ENCODE measurements at places on chromosomes 11 and 22.

GRCh38 chr22:20117633-20118299, 740 bp upstream of the TRMT2A start:
- peak; percentile 59 for DNase-seq

DNA sequence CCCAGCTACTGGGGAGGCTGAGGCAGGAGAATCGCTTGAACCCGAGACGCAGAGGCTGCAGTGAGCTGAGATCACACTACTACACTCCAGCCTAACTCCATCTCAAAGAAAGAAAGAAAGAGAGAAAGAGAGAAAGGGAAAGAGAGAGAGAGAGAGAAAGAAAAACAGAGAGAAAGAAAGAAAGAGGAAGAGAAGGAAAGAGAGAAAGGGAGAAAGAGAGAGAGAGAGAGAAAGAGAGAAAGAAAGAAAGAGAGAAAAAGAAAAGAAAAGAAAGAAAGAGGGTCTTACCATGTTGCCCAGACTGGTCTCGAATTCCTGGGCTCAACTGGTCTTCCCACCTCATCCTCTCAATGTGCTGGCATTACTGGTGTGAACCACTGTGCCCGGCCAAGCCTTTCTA, 22.3 kb downstream of the FBLN1 start:
- DNase-seq = no peak

- no peak for DNase-seq
Measured at GRCh38 chr22:38174626-38175025, 7.0 kb downstream of the PLA2G6 start.

DNA sequence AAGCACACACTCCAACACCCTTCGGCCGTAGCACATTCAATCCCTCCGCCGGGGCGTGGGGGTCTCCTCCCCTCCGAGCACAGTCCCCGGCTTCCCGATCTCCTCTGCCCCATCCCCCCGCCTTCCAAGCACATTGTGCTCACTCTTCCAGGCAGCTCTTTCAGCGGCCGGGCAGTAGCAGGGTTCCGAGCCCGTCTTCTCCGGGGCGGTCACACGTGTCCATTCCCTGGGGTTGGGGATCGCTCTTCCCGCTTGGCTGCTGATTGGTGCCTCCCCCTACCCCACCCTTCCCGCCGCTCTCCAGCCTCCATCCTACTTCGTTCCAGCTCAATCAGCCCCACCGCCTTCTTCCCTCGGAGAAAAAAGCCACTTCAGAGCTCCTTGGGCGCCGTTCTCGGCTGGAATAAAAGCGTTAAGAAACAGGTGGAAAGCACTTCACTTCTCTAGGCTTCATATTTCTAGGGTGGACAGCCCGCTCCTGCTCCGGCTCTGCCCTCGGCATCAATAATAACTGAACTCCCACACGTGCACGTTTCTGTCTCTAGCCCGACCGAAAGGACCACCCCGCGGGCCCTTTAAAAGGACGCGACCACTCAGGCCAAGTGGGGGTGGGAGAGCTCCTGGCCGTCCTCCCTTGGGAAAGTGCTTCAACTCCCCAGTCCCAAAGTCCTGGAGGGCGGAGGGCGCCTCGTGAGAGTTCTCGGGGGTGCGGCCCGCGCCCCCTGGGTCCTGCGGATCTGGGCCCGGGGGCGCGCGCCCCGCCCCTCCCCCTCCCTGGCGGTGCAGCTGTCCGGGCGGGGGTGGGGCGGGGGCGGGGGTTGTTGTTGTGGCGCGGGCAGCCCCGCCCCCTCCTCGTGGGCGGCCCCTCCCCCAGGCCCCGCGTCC, 464 bp upstream of the CECR2 start:
- DNase-seq = no peak
